IMR-90 (cell line): ENCODE measurements at places on chromosomes 6 and 20. TPM values are rescaled to one million over a fixed set of nuclear protein-coding genes. Genes with fewer than 3 reads are reported as not detected.
A peak's percentile ranks its signal among the peaks of the same experiment; 100 is the strongest.

- peak; percentile 17 for DNase-seq
Measured at GRCh38 chr20:1946762-1947534, 46.9 kb downstream of the PDYN start.

DNA sequence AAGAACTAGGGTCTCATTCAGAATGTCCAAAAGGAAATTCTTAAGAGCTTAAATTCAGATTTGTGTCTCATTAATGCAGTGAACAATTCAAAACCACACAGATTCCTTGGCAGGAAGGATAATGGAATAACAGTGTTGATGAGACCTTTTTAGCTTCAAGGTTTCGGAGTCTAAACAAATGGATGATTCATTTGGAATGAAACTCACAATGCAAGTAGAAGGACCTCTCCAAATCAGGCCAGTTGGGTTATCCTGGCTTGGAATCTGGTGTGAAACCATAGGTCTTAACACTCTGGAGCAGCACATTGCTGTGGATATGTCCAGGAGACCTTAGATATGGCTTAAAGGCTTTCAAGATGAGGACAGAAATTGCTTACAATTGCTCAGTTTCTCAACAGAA, 44.9 kb downstream of the KCTD20 start:
- DNase-seq: peak; percentile 14

DNA sequence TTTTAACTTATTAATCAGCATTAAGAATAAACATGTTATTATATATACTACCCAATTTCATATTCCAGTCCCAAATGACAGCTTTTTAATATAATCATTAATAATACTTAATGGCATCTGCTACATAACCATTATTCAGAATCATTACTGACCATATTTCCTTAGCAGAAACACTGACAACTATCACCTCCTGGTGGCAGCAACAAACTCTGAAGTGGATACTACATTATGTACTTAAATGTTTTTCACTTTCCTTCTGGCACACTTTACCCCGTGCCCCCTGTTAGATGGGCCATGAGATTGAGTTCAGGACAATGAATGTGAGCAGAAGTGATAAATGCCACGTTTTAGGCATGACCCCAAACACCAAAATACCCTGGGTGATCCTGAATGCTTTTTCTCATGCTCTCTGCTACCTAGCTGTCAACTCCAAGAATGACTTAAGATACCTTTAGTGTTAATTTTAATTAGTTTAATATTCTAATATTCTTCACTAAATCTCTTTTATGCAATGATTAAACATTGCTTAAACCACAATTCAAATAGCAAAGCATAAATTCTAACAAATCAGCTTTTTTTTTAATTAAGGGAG, 77.1 kb downstream of the LMBRD1 start:
- DNase-seq: peak; percentile 37

GRCh38 chr6:18076231-18076630, 46.2 kb downstream of the NHLRC1 start:
- DNase-seq: no peak

DNA sequence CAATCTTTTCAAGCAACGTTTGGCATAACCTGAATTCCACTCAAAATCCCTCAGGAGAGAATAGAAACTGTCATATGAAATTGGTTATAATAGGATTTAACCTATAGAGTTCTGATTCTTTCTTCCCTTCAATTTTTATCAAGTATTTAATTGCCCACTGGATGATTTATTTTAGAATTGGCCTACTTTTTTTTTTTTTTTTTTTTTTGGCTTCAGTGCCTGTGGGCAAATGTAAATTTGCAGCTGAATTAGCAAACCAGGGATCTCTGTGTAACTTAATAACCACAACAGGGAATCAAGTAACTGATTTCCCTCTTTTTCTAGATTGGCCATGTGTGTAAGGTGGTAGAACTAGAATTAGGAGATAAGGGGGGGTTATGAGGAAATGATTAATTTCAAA, 157.0 kb downstream of the SOX4 start:
- no peak for DNase-seq

GRCh38 chr6:39453241-39453640, 130.7 kb upstream of the KCNK16 start:
- DNase-seq: no peak

- no peak for DNase-seq
Measured at GRCh38 chr20:59159091-59159490, 4.5 kb upstream of the ZNF831 start.

DNA sequence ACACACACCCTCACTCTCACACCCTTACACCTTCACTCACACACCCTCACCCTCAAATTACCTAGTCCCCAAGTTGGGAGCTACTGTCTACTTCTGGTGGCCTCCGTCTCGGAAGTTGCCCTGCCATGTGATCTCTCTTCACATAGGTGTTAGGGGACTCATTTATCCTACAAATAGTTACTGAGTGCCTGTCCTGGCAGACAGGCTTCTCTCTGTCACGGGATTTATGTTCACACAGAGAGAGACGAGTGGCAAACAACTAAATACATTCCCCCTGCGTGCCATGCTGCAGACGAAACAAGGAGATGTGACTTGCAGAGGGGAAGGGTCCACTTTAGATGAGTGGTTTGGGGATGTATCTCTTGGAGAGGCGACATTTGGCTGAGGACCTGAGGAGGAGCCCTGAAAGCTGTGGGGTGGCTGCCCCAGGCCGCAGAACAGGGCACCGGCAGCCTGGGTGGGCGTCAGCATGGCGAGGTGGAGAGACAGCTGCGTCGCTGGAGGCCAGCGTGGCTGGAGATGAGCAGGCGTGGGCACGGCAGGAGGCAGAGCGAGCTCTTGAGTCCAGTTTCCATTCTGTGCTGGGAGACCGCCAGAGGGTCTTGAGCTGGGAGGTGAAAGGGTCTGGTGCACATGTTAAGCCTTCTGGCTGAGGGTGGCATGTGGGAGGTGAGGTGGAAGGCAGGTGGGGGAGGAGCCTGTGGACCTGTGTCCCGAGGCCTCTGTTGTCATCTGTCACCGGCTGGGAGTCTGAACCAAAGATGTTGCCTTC, 17.2 kb downstream of the DYNLT1 start:
- no peak for DNase-seq

- DNase-seq: peak; percentile 39
Measured at GRCh38 chr6:47195011-47195650, 114.6 kb downstream of the TNFRSF21 start.

DNA sequence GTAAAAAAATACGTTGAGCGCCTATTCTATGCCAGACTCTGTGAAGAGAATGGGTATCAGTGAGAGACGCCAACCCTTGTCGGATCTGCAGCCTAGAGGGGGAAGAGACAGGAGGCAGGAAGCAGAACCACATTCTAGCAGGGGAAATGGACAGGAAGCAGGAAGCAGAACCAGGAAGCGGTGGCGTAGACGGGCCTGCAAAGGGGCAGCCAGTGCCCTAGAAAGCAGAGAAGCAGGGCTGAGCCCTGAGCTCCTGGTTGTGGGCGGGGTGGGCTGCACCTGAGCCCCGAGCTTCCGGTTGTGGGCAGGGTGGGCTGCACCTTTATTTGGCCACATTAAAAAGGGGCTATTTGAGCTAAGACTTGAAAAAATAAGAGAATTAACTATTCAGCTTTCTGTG, 71.9 kb downstream of the FAM120B start:
- DNase-seq: no peak

GRCh38 chr20:62924442-62925075, 1.7 kb downstream of the DIDO1 start:
- DNase-seq: peak; percentile 34

The SLC35A1 gene
- 10.0 and 12.4 TPM in 2 replicates for polyA plus RNA-seq

The PGC gene
- polyA plus RNA-seq: not detected in 2 replicates

The OLIG3 gene
- not detected in 2 replicates for polyA plus RNA-seq

The GLP1R gene
- polyA plus RNA-seq: not detected in 2 replicates

The KIF25 gene
- not detected in 2 replicates for polyA plus RNA-seq

The BMP6 gene
- 0.19 TPM in 2 replicates for polyA plus RNA-seq

The CRISP3 gene
- not detected in 2 replicates for polyA plus RNA-seq

The RGS17 gene
- 0.53 and 0.75 TPM in 2 replicates for polyA plus RNA-seq

The BYSL gene
- 35.5 and 36.3 TPM in 2 replicates for polyA plus RNA-seq

The COL12A1 gene
- polyA plus RNA-seq: 307 and 350 TPM in 2 replicates
